ENCODE measurements at places on chromosomes 13 and 19. TPM values are rescaled to one million over a fixed set of nuclear protein-coding genes. Genes with fewer than 3 reads are reported as not detected.

DNA sequence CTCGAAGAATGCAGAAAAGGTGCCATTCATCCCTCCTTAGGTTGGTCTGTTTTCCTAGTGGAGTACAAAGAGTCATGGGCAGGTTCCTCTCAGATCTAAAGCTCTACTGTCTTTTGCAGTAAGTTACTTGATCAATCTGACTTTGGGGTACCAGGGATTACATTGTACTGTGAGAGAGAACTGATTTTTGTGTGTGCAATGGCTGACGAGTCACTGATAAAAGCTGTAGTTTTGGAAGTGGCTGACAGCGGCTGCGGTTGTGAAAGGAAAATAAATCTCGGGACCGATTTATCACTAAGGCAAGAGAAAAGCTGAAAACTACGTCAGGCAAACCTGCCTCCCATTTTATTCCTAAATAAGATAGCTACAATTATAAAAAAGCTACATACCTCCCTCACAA, 26.9 kb downstream of the UTP14C start:
- H3K27ac ChIP-seq: no peak overlapping the region
- no peak for DNase-seq
- H3K4me1 ChIP-seq: no peaks in the 10 kb centered on the region
- no peaks in the 10 kb centered on the region for H3K36me3 ChIP-seq

- H3K27me3 ChIP-seq: no peaks in the 10 kb centered on the region
- H3K36me3 ChIP-seq: no peaks in the 10 kb centered on the region
- H3K27ac ChIP-seq: peak overlapping the region; percentile 87
- H3K4me1 ChIP-seq: peaks cover 17% of the 10 kb centered on the region
- H3K4me3 ChIP-seq: no peak overlapping the region
Observed at GRCh38 chr19:29404015-29404414, 121.8 kb upstream of the VSTM2B start.

DNA sequence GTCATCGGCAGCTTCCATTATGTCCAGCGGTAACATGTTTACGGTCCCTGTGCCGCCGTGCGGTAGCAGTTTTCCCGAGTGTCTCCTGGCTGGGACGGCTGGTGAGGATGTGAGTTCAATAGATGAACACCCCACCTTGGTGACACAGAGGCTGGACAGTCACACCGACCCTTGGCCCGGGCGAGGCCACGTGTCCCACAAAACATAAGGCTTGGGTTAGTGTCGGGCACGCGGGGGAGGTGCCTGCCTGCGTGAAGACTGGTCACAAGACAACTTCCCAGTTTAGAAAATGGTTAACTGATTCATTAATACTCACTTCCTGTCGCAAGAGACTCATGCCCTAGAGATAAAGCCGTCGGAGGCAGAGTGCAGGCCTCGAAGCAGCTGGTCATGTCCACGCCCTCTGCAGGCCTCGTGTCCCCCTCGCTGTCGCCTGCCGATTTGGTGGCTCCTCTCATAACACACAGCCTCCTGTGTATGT, 17.2 kb downstream of the RASA3 start:
- no peaks in the 10 kb centered on the region for H3K36me3 ChIP-seq
- H3K4me3 ChIP-seq: no peak overlapping the region
- DNase-seq: no peak
- peaks cover 41% of the 10 kb centered on the region for H3K4me1 ChIP-seq

GRCh38 chr13:26538363-26539317, 18.8 kb upstream of the WASF3 start:
- no peaks in the 10 kb centered on the region for H3K4me1 ChIP-seq

GRCh38 chr13:21594715-21595545, 9.0 kb downstream of the MICU2 start:
- peaks cover 9% of the 10 kb centered on the region for H3K4me1 ChIP-seq
- no peaks in the 10 kb centered on the region for H3K27me3 ChIP-seq
- H3K27ac ChIP-seq: no peak overlapping the region
- no peak overlapping the region for H3K4me3 ChIP-seq

DNA sequence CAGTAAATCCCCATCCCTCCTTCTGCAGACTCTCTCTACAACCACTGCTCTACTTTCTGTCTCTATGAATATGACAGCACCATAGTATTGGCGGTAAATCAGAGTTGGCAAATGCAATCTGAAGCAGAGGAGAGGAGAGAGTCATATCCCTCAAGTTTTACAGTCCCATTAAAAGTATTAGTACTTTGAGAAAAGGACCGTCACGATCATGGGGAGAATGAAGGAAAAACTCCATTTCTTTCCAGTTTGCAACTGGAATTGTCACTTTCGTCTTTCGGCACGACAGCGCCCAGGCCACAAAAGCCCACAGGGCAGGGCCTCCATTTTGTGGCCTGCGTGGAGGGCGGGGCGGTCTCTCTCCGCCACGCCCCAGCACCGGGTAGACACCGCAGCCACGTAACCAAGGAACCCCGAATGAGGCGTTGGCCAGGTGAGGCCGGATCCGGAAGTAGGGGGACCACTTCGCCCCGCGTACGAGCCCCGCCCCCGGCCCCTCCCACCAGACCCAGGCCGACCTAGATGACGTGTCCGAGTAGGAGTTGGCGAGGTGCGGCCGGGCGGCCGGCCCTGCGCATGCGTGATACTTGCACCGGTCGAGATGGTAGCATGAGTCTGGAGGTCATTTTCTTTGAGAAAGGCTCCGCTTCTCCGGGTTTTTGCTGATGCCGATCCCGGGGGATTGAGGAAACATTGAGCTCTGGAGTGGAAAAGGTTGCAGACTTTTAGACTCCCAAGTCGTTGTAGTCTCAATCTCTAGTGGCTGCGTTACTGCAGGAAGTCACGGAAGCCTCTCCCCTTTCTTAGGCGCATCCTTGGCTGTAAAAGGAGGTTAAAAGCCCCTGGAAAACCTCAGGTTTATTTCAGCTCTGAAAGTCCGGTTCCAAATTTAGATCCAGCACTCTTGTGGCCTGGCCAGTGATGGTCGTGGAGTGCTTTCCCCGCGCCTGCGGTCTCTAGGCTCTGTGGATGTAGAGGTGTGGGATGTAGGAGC, 2.8 kb upstream of the TM9SF2 start:
- peak overlapping the region; percentile 55 for H3K4me3 ChIP-seq
- H3K27me3 ChIP-seq: no peaks in the 10 kb centered on the region
- H3K36me3 ChIP-seq: no peaks in the 10 kb centered on the region
- H3K4me1 ChIP-seq: peaks cover 39% of the 10 kb centered on the region

- no peak for DNase-seq
- H3K27me3 ChIP-seq: no peaks in the 10 kb centered on the region
- H3K36me3 ChIP-seq: no peaks in the 10 kb centered on the region
- H3K4me3 ChIP-seq: no peak overlapping the region
- H3K4me1 ChIP-seq: no peaks in the 10 kb centered on the region
- H3K27ac ChIP-seq: no peak overlapping the region
Observed at GRCh38 chr13:65965501-65965900, 1264.6 kb downstream of the PCDH9 start.

- no peaks in the 10 kb centered on the region for H3K36me3 ChIP-seq
- DNase-seq: no peak
- H3K27ac ChIP-seq: no peak overlapping the region
- H3K27me3 ChIP-seq: no peaks in the 10 kb centered on the region
- no peaks in the 10 kb centered on the region for H3K4me1 ChIP-seq
- H3K4me3 ChIP-seq: no peak overlapping the region
Observed at GRCh38 chr13:41847216-41847615, 113.7 kb downstream of the VWA8 start.

DNA sequence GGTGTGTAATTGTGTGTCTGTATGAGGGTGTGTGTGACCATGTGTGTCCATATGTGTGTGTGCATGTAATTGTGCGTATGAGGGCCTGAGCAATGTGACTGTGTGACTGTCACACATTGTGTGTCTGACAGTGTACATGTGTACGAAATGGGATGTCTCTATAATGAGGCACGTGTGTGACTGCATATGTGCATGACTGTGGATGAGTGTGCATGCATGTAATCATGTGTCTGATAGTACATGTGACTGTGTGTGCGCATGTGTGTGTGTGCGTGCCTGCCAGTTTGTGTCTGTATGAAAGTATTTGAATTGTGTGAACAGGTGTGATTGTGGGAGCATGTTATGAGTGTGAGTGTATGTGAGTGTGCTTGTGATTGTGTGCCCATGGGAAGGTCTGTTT, 2.2 kb upstream of the ACSBG2 start:
- H3K36me3 ChIP-seq: no peaks in the 10 kb centered on the region
- H3K4me1 ChIP-seq: no peaks in the 10 kb centered on the region
- H3K27ac ChIP-seq: no peak overlapping the region

DNA sequence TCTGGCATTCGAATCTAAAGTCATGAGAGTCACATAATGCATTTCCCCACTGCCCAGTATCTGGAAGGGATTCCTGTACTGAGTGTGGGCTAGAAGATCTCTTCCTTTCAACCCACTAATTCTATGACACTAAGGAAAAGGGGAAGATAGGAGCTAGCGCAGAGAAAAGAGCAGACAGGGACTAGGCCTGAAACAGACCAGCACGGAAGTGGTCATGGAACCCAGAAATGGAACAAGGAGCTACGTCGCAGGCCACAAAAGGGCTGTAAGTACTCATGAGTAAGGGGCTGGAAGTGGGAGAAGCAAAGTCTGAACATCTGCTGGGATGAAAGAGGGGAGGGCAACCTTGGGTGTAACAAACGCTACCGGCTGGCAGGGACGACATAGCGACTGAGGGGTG, 8.6 kb downstream of the ABCC4 start:
- no peak overlapping the region for H3K27ac ChIP-seq
- H3K27me3 ChIP-seq: no peaks in the 10 kb centered on the region
- DNase-seq: no peak
- H3K36me3 ChIP-seq: no peaks in the 10 kb centered on the region

- no peak overlapping the region for H3K4me3 ChIP-seq
- no peaks in the 10 kb centered on the region for H3K27me3 ChIP-seq
- DNase-seq: no peak
- H3K27ac ChIP-seq: no peak overlapping the region
Observed at GRCh38 chr13:106919638-106920037, 351.7 kb upstream of the ARGLU1 start.

GRCh38 chr13:72760189-72760588, 21.5 kb downstream of the DIS3 start:
- no peak overlapping the region for H3K27ac ChIP-seq
- no peaks in the 10 kb centered on the region for H3K27me3 ChIP-seq
- DNase-seq: no peak
- peaks cover 89% of the 10 kb centered on the region for H3K36me3 ChIP-seq

DNA sequence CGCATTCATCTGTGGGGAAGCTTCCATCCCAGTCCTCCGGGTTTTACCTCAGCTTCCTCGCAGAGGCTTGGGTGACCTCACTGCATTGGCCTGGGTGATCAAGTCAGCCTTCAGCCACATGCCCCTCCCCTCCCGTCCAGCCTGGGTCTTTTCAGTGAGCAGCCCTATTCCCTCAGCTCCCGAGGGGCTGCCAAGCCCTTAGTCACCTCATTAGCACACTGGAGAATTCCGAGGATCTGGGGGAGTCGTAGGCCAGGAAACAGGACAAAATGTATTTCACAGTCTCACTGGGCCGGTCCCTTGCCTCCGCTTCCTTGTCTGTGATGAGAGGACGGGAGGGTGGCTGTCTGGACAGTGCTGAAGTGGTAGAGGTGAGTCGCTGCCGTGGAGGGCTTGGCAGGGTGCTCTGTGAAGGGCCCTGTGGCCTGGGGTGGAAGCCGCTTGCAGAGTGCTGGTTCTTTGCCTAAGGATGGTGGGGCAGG, 19.9 kb downstream of the KDM4B start:
- H3K27ac ChIP-seq: peak overlapping the region; percentile 79
- H3K27me3 ChIP-seq: no peaks in the 10 kb centered on the region
- H3K4me1 ChIP-seq: peaks cover 70% of the 10 kb centered on the region
- no peaks in the 10 kb centered on the region for H3K36me3 ChIP-seq

FAM124A gene
- 5.4 TPM for total RNA-seq

KASH5 gene
- not detected for total RNA-seq

PBX4 gene
- 5.2 TPM for total RNA-seq

RHPN2 gene
- 3.4 TPM for total RNA-seq

SIGLEC10 gene
- total RNA-seq: 3.7 TPM

KLF2 gene
- total RNA-seq: 252 TPM

WDR88 gene
- not detected for total RNA-seq
